ENCODE measurements at places on chromosomes 2 and 18.

GRCh38 chr2:217361483-217361880 lies 501.6 kb upstream of the TNP1 start:
- DNase-seq = no peak

DNA sequence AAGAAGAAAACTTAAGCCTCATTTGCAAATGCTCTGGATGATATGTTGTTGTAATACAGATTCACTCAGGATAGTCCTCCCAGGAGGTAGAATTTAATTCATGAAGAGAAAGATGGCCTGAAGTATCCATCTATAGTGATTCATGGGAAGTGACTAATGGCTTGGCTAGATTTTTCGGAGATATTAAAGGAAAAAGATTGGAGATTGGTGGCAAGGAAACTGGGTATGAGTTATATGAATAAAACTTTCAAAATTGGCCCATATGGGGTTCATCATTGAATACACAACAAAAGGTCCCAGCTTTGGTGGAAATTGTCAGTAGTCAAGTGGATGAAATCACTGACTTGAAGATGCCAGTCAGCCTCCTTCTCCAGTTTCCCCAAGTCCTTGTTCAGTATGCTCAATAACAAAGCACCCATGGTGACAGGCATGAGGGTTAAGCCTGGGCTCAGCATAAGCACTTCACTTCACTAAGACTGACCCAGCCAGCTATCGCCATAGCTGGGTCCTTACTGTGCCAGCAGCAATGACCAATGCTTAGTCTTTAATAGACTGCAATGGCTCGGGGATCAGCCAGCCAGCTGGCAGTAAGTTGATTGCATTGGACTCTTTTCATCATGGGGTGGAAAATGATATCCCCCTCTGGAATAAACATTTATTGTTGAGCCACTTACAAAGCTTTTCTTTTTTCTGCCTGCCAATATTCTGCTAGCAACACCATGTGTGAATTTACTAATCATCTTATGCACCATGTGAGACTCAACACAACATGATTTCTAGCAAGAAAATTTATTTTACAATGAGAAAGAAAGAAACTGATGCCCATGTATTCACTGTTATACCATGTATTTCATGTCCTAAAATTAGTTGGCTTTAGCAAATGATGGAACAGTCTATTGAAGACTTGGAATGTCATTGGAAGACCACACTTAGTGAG lies 176.6 kb upstream of the TACR1 start:
- DNase-seq = no peak

DNA sequence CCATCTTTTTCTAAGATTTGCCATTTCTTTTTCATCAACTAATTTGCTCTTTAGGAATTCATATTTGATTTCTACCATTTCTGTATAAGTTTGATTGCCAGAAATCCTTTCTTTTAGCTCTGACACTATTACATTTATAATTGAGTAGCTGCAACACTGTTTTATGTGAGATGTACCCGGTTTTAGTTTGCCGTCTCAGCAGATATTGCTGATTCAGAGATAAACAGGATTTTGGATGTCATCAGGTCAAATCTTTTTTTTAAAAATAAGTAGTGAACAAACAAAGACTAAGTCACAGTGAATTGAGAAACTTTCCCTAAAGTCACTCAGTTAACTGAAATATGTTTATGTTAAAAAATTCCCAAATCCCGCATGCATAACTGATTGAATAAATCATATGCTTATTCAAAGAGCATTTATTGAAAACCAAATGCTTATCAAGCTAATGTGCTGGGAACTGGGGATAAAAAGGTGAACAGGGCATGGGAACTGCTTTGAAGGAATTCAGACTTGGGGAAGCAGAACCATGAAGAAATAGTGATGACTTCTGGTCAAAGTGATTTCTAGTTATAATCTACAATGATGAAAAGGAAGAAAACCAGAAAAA lies 19.5 kb upstream of the CCDC102B start:
- DNase-seq = no peak

- DNase-seq = no peak
Observed at GRCh38 chr2:156322051-156322685, 10.4 kb downstream of the NR4A2 start.

- DNase-seq = no peak
Observed at GRCh38 chr2:144156736-144157640, 362.9 kb downstream of the ZEB2 start.

- no peak for DNase-seq
Observed at GRCh38 chr2:188787021-188787657, 187.0 kb upstream of the COL3A1 start.

GRCh38 chr2:170165129-170165528 lies 12.8 kb upstream of the MYO3B start:
- no peak for DNase-seq

GRCh38 chr2:235627682-235628081 lies 133.8 kb downstream of the AGAP1 start:
- DNase-seq = no peak

- no peak for DNase-seq
Observed at GRCh38 chr2:9167718-9168657, 38.6 kb upstream of the ASAP2 start.

GRCh38 chr2:43594875-43595274 lies 963 bp downstream of the THADA start:
- no peak for DNase-seq

GRCh38 chr2:6143812-6144211 lies 451.6 kb downstream of the SOX11 start:
- no peak for DNase-seq

DNA sequence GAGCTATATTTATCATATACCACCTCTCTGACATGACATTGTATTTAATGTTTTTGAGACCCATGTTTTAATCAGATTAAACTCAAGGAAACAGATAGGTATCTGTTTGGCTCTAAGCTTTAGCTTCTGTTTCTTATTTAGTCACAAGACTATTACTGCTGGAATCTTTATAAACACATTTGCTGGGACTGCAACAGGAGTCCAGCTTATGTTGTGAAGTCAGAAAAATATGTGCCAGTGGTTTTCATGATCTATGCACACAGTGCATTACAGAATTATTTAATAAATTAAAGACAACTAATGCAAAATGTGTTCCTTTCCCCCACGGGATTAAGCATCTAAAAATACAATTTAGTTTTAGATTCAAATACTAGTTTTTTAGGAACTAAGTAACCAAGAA lies 338.9 kb downstream of the ZEB2 start:
- no peak for DNase-seq

DNA sequence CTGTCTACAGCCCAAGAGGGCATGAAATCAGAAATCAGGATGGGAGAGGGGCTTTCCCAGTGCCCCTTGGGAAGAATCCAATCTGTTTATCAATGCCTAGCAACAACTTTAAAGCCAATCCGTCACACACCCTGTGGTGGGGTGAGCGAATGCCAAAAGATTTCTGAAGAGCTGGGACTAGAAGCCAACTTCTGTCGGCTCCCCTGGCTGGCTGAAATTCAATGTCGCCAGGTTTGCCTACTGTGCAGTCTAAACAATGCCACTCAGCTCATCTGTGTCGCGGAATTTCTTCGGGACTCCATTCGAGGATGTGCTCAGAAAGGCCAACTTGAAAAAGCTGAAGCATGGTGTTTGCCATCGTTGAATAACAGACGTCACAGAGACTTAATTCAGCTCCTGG lies 31.5 kb upstream of the NCKAP5 start:
- no peak for DNase-seq

DNA sequence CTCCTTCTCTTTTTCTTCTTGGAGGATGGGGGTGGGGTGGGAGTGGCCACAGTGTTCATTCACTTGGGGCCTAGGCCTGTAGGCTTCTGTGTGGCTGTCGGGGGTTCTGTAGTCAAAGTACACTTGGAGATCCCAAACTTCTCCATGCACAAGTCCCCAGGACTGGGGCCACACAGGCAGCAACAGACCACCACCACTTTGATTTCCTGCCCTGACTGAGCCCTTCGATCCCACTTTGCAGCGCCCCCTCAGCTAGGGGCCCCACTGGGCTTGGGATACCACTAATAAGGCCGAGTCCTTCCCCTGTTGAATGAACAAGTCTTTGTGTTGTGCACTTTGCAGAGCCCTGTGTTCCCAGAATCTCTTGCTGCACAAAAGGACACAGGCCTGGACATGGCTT lies 5.5 kb upstream of the TEX51 start:
- no peak for DNase-seq

All from activated CD4-positive, alpha-beta T cell treated with anti-CD3 and anti-CD28 coated beads, Interleukin-2, amount 50 U/mL, for 1 hour (primary cell).